Thymus (tissue), 14 donors: ENCODE measurements at places on chromosomes 7 and 10.
A peak's percentile ranks its signal among the peaks of the same experiment; 100 is the strongest.

- H3K4me3 ChIP-seq: no peak overlapping the region
- H3K27me3 ChIP-seq: no peaks in the 10 kb centered on the region
- H3K27ac ChIP-seq: no peak overlapping the region
- H3K4me1 ChIP-seq: no peaks in the 10 kb centered on the region
- DNase-seq: no peak
These were observed 16.2 kb upstream of the DGKI start for GRCh38 chr7:137862964-137863363.

- no peak overlapping the region for H3K27ac ChIP-seq
- no peaks in the 10 kb centered on the region for H3K36me3 ChIP-seq
- DNase-seq: no peak
- no peaks in the 10 kb centered on the region for H3K27me3 ChIP-seq
- H3K4me3 ChIP-seq: no peak overlapping the region
- H3K4me1 ChIP-seq: no peaks in the 10 kb centered on the region
These were observed 345.7 kb downstream of the GLRX3 start for GRCh38 chr10:130481936-130482335.

DNA sequence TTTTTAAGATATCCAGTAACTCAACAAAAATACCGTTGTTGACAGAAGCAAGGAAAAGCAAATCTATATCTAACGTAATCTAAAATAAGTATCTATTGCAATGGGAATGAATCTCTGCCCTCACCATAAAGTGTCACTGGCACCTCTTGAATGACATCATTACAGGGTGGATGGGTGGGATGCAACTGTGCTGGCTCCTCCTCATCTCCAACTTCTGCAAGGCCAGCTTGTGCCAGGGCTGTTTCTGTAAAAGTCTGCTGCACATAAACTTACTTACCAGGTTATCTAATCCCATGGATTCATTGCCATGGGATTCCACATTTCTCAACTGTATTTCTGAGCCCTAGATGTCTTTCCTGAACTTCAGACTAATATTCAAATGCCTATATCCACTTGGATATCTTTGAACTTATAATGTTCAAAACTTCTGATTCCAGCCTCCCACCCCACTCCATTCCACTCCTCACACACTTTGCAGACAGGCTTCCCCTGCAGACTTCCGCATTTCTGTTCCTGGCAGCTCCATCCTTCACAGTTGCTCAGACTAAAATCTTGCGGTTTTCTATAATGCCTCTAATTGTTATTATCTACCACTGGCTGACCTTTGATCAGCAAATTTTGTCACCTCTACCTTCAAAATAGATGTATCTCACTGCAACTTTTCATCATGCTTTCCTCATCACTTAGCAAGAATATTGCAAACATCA is 10.7 kb downstream of the FGL2 start:
- no peak for DNase-seq
- H3K27me3 ChIP-seq: no peaks in the 10 kb centered on the region
- H3K4me1 ChIP-seq: peaks cover 13% of the 10 kb centered on the region
- H3K4me3 ChIP-seq: no peak overlapping the region
- H3K36me3 ChIP-seq: no peaks in the 10 kb centered on the region
- H3K27ac ChIP-seq: no peak overlapping the region

DNA sequence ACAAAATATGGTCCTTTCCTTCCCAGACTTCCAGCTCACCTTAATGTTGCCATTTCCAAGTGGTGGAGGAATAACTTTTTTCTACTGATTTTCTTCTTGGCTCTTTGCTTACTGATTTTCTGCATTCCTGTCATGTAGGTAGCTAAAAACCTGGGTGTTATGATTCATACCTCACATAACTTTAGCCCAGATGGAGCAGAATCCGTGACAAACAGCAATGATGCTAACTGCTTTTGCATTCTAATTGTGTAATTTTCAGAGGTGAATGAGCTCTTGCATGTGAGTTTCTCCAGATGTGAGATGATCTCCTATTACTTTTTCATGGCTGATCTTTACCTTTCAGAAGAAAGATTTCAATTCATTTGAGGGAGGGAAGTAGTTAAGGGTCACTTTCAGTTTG is 43.4 kb downstream of the WDR11 start:
- H3K27me3 ChIP-seq: no peaks in the 10 kb centered on the region
- no peaks in the 10 kb centered on the region for H3K36me3 ChIP-seq
- H3K4me1 ChIP-seq: no peaks in the 10 kb centered on the region
- no peak overlapping the region for H3K4me3 ChIP-seq

DNA sequence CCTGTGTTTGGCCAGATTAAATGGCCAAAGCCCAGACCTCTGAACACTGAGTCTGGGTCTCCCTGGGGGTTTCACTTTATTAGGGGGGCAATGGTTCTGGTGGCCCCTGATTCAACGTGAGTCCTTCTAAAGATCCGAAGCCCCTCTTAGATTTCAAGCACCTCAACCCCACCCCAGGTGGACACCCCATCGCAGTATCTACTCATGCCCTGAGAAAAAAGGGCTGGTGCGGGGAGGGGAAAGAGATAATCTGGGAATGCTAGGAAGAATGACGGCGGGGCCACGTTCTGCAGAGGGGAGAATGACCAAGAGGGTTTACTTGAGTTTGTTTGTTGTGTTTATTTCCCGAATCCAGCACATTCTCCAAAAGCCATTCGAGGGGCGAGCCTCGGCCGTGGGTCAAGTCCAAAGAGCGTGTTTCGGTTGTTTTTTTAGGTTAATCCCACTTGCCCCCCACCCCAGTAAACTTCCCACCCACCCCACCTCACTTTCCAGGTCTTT is 832 bp downstream of the PDLIM1 start:
- peak overlapping the region; percentile 65 for H3K4me3 ChIP-seq
- peak overlapping the region; percentile 8 for H3K27ac ChIP-seq
- peaks cover 30% of the 10 kb centered on the region for H3K27me3 ChIP-seq

GRCh38 chr7:88789480-88790064 is 6.0 kb downstream of the TEX47 start:
- H3K36me3 ChIP-seq: no peaks in the 10 kb centered on the region
- H3K27me3 ChIP-seq: no peaks in the 10 kb centered on the region
- no peak overlapping the region for H3K4me3 ChIP-seq
- no peak overlapping the region for H3K27ac ChIP-seq
- H3K4me1 ChIP-seq: no peaks in the 10 kb centered on the region

- peaks cover 27% of the 10 kb centered on the region for H3K36me3 ChIP-seq
- no peak overlapping the region for H3K4me3 ChIP-seq
- no peaks in the 10 kb centered on the region for H3K4me1 ChIP-seq
- no peak for DNase-seq
- H3K27me3 ChIP-seq: no peaks in the 10 kb centered on the region
These were observed 45.1 kb downstream of the WIPI2 start for GRCh38 chr7:5234852-5235831.

GRCh38 chr7:155122831-155123230 is 52.7 kb downstream of the HTR5A start:
- H3K4me3 ChIP-seq: no peak overlapping the region
- H3K27ac ChIP-seq: no peak overlapping the region
- H3K4me1 ChIP-seq: no peaks in the 10 kb centered on the region
- H3K36me3 ChIP-seq: no peaks in the 10 kb centered on the region
- DNase-seq: no peak

DNA sequence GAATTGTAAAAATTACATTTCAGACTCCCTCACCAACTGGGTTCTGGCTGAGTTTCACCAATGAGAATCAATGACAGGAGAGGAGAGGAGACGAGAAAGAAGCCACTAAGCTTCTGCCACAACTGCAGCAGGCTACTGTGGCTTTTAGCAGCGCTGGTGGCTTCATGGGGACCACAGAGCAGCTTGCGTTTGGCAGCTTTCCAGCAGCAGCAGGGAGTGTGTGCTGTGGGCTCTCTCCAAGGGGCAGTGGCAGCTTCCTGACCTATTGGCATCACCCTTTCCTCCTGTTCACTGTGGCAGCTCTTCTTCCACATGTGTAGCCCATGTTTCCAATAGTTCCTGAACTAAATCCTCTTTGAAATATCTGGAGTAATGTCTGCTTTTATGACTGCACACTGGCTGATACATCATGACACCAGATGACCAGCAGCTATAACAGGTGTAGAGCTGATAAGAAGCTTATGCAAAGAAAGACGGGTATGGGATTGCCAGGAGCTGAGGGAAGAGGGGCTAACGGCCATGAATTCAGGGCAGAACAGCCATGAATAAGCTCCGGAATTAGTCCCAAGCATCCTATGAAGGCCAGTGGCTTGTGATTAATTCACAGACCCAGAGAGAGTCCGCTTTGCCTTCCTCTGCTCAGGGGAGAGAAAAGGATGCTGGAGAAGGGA is 46.8 kb downstream of the KCNH2 start:
- no peak overlapping the region for H3K4me3 ChIP-seq
- H3K27ac ChIP-seq: no peak overlapping the region
- peaks cover 9% of the 10 kb centered on the region for H3K27me3 ChIP-seq
- no peak for DNase-seq
- no peaks in the 10 kb centered on the region for H3K4me1 ChIP-seq

DNA sequence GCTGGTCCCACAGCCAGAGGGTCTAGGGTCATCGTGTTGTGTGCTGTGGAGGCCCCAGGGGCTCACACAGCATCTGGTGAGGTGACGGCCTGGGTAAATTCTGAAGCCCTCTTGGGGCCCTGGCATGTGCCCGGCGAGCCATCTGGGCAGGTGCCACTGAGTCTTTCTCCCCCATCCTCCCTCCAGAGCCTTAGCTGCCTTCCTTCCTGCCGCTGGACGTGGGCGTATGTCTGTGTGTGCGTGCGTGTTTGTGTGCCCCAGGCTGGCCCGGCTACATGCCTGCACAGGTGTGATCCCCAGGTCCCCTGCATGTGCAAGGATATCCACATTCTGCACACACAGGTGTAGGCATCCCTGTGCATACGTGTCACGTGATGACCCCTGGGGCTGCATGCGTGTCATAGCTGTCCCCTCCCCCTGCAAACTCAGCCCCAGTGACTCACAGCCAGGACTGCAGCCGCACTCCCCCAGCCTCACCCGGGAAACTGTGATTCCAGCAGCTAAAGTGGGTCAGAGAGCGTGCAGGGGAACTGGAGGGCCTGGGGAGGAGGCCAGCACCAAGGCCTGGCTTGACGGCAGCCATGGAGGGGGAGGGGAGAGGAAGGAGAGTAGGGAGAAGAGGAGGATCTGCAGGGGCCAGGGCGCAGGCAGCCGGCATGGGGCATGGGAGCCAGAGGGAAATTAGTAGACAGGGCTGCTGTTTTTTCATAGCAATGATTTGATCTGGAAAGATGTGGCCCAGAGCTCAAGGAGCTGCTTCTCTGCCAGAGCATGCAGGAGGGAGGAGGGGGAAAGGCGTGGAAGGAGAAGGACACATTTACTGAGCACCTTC is 46.4 kb downstream of the ELFN1 start:
- no peak overlapping the region for H3K27ac ChIP-seq
- no peak overlapping the region for H3K4me3 ChIP-seq
- H3K36me3 ChIP-seq: no peaks in the 10 kb centered on the region
- peaks cover 17% of the 10 kb centered on the region for H3K4me1 ChIP-seq
- DNase-seq: no peak
